COR-L47 (cell line): ENCODE measurements at places on chromosomes 3 and 15.

DNA sequence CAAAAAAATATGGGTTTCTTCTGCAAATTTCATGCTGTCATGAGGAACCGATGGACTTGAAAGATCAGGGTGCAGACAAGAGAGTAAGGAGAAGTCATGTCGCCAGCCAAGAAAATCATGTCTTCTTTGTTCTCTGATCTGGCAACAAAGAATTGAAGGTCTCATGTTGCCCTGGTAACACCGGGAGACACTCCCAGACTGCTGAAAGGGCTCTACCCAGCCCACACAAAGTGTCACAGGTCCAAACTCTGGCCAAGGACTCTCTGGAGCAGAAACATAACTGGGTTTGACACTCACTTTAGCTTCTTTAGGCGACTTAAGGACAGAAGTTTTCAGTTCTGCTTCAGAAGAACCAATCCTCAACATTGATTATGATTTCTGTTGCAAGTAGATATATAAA, 42.9 kb downstream of the SIDT1 start:
- peak; percentile 82 for DNase-seq

- no peak for DNase-seq
Observed at GRCh38 chr15:55277116-55277564, 12.5 kb downstream of the RAB27A start.

DNA sequence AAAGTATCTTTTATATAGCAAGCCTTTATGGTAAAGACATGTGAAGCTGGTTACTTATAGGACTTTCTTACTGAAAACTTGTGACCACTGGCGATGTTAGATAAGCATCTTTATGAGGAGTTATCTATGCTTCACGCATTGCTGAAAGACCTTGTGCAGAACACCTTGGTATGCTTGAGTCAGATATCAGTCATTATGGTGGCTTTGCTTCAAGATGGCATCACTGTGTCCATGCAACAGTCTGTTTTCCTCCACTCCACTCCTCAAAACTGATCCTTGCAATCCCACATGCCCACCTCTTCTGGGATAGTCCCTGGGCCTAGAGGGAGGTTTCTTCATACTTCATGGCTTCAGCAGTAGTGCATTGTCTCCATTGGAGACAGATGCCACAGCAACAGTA, 656.3 kb downstream of the ZNF385D start:
- no peak for DNase-seq

DNA sequence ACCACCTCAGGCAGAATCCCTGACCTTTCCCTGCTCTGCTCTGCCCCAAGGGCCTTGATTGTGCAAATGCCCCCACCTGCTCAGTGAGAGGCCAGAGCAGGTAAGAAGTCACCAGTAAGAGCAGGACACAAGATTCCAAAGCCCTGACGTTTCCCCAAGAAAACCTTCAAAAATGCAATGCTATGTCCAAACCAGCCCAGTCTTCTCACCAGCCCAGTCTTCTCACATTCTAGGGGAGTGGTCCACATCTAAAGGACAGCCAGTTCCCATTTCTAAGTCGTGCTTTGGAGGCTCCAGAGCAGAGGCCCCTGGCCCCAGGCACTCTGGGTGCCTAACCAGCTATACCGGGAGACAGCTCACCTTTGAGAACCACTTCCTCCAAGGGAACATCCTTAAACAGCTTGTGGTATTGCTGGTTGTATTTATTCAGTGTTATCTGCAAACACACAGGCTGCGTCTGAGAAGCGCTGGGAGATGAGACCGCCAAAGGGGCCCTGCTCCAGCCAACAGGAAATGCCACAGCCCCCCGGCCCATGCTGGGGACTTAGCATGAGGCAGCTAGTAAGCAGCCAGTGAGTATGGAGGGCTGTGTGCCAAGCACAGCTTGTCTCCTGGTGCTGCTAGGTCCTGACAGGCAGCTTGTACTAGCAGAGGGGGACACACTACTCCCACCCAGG, 29.3 kb downstream of the GRAMD2A start:
- DNase-seq: peak; percentile 65

DNA sequence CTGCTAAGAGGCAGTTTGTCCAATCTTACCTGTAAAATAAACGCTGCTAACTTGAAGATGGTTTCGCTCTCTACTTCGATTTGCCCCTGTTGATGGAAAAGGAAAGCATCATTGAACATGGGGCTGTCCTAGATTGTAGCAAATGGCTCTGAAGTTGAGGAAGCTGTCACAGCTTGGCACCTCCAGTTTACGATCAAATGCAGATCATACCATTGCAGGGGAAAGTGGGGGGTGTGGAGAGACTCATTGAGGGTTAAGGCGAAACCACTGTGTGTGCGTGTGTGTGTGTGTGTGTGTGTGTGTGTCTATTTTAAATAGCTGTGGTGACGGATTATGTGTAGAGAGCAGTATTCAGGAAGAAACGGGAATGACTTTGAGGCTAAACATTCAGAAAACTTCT, 127.6 kb upstream of the LMOD3 start:
- no peak for DNase-seq

GRCh38 chr15:25844981-25845680, 18.0 kb downstream of the ATP10A start:
- DNase-seq: no peak

- no peak for DNase-seq
Observed at GRCh38 chr3:124873226-124873625, 13.9 kb downstream of the ITGB5 start.

GRCh38 chr15:39200586-39200985, 380.3 kb upstream of the THBS1 start:
- DNase-seq: no peak

- no peak for DNase-seq
Observed at GRCh38 chr3:189630767-189631372, 319 bp upstream of the TP63 start.

GRCh38 chr3:194075088-194075615, 60.8 kb upstream of the HES1 start:
- DNase-seq: no peak

- DNase-seq: no peak
Observed at GRCh38 chr3:23481011-23481615, 278.0 kb downstream of the UBE2E2 start.

GRCh38 chr3:42689421-42690014, 4.2 kb downstream of the KLHL40 start:
- no peak for DNase-seq

DNA sequence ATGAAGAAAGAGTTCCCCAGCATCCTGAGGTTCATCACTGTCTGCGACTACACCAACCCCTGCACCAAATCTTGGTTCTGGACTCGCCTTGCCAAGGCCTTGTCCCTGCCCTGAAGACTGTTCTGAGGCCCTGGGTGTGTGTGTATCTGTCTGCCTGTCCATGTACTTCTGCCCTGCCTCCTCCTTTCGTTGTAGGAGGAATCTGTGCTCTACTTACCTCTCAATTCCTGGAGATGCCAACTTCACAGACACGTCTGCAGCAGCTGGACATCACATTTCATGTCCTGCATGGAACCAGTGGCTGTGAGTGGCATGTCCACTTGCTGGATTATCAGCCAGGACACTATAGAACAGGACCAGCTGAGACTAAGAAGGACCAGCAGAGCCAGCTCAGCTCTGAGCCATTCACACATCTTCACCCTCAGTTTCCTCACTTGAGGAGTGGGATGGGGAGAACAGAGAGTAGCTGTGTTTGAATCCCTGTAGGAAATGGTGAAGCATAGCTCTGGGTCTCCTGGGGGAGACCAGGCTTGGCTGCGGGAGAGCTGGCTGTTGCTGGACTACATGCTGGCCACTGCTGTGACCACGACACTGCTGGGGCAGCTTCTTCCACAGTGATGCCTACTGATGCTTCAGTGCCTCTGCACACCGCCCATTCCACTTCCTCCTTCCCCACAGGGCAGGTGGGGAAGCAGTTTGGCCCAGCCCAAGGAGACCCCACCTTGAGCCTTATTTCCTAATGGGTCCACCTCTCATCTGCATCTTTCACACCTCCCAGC, 2.9 kb downstream of the MYD88 start:
- DNase-seq: no peak

GRCh38 chr3:99958222-99958912, 140.7 kb downstream of the CMSS1 start:
- no peak for DNase-seq

- DNase-seq: no peak
Observed at GRCh38 chr3:139286825-139287224, 57.0 kb upstream of the MRPS22 start.

DNA sequence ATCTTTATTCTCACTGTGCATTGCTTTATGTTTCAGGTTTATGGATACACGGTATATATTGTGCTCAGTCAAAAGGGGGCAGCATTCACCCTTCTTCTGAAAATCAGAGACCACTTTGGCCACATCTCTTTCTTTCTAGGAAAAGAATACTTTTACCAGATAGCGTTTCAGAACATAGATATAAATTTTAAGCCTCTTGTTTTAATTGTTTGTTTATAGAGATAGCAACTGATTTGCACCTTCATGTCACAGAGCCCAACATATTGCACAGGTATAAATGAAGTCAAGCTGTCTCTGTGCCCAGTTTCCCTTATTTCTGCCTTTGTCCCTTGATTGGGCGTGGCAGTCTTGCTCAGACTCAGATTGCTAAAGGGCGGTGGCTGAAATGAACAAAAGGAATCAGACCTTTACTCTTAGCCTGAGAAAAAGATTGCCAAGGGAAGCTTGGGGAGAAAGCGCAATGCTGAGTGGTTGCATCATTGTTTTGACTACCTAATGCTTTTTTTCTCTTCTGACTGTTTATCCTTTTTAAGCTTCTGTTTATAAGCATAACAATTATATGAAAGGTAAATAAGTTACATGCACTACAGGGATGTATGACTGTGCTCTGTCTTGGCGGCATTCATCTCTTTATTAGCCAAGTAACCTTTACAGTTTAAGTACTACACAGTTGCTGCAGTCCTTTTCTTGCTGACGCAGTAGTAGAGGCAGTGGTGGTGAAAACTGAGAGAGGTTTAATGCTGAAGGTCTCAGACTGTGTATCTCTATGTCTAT, 70.8 kb upstream of the ZBTB20 start:
- DNase-seq: peak; percentile 86

GRCh38 chr15:81118361-81118760, 15.7 kb upstream of the CFAP161 start:
- DNase-seq: no peak

DNA sequence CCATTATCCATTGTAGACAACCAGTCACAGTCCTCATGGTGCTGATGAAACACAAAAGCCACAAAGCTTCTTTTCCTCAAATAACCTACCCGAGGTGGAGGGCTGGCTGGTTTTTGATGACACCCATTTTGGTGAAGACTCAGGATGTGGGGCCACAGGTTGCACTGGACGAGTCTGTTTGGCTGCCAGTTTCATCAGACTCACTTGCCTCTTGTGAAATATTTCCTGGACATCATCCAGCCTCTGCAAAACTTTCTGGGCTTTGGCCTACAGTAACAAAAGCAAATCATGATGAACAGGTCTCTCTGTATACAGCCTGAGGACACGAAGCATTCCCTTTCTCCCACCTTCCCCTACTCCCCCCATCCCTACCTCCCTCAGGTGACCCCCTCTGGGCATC, 42.2 kb downstream of the B3GNT5 start:
- no peak for DNase-seq

DNA sequence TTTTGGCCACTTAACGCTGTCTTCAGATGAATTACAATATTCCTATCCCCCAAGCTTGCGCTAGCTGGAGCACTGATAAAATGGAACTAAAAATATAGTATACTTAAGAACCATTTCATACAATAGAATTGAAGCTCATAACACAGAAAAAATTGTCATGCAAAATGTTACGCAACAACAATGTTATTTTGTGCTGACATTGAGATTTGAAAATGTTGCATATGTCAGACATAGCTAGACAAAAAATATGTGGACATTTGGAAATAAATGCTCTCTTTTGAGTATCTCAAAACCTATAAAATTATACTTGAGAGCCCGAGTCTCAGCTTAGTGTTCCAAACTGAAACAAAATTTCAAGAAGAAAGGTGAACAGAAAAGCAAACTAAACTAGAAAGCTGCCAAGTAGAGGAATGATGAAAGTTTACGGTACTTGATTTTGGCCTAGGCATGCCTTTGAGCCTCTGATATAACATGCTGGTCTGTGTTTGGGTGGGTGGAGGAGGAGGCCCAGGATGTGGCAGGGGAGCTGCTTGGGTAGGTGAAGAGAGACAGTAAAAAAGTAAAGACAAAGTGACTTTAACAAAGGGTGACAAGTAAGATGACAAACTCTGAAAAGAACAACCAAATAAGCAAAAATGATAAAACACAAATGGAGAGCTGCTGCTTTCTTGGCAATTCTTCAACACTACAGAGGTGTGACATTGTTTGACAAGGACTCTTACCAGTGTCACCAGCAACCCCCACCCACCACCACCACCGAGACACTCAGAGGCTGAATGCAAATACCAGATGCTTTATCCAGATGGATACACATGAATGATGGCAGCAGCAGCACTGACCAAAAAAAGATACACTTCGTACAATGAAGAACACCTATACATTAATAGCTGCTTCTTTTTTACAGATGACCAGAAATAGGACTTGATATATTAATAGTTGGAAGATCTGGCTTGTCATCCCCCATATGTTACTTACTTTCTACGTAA, 129.3 kb upstream of the FEZF2 start:
- no peak for DNase-seq

GRCh38 chr15:91716536-91716935, 137.0 kb upstream of the SLCO3A1 start:
- DNase-seq: no peak

- no peak for DNase-seq
Observed at GRCh38 chr15:85457392-85457968, 77.1 kb downstream of the AKAP13 start.

- no peak for DNase-seq
Observed at GRCh38 chr15:32878342-32878741, 160.5 kb downstream of the GREM1 start.

DNA sequence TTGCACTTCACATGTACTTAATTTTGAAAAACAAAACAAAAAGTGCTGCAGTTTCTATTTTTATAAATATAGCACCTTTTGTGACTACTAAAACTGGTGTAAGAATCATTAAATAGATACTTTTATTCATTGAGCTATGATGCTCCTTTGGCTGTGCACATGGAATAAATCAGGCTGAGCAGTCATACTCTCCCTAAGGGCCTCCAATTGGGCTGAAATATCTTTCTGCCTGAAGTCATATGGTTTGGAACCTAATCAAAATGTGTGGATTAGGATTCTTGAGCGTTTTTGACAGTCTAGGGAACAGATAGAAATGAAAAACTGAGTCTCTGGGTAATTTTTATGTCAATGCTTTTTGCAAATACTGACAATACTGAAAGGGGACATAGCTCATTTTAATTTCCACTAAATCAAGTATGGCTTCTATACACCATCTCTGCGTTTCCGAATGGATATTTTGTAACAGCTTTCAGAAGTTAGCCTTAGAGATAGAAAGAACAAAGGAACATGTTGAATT, 392.2 kb upstream of the ROBO1 start:
- DNase-seq: no peak

- no peak for DNase-seq
Observed at GRCh38 chr3:80232760-80233159, 465.0 kb upstream of the ROBO1 start.
